ENCODE measurements at places on chromosomes 12 and 14.

- no peak for DNase-seq
Observed at GRCh38 chr12:11879306-11879705, 191.4 kb upstream of the BCL2L14 start.

DNA sequence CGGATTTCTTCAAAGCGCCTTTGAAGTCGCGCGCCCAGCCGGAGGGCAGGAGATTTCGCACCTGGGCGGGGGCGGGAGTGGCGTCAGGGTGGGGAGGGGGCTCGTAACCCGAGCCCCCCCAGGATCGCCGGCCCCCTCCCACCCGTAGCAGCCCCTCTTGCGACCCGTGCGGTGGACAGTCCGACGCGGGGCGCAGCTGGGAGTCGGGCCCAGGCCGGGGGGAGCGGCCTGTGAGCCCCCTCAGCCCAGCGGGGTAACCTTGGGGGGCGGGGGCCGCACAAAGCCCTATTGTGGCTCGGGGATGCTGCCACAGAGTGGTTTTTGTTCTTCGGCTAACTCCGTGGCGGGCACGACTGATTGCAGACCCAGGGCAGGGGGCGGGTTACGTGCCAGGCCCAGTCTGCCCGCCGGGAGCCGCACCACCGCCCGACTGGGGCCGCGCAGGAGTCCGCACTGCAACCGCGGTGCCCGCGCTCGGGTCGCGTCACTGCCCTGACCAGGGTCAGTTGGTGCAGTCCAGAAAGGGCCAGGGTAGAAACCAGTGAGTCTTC, 4.2 kb upstream of the AAAS start:
- DNase-seq = peak; percentile 23

DNA sequence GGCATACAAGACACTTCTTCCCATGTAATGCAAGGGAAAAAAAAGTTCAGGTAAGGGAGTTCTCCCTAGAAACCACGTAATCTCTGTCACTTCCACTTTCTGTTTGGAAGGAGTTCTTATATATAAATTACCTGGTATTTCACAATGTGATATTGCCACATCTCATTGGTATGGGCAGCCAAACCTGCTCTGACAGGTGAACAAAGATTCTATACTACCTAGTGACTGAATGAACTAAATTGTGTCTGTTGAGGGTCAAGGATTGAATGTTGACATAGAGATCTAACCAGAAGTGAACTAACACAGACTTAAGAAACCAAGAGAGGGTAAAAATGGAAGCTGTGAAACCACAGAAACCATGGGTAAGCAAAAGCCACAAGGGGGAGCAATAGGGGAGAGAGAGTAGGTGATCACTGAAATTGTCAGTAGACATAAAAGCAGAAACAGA, 161.3 kb downstream of the RPL10L start:
- no peak for DNase-seq

DNA sequence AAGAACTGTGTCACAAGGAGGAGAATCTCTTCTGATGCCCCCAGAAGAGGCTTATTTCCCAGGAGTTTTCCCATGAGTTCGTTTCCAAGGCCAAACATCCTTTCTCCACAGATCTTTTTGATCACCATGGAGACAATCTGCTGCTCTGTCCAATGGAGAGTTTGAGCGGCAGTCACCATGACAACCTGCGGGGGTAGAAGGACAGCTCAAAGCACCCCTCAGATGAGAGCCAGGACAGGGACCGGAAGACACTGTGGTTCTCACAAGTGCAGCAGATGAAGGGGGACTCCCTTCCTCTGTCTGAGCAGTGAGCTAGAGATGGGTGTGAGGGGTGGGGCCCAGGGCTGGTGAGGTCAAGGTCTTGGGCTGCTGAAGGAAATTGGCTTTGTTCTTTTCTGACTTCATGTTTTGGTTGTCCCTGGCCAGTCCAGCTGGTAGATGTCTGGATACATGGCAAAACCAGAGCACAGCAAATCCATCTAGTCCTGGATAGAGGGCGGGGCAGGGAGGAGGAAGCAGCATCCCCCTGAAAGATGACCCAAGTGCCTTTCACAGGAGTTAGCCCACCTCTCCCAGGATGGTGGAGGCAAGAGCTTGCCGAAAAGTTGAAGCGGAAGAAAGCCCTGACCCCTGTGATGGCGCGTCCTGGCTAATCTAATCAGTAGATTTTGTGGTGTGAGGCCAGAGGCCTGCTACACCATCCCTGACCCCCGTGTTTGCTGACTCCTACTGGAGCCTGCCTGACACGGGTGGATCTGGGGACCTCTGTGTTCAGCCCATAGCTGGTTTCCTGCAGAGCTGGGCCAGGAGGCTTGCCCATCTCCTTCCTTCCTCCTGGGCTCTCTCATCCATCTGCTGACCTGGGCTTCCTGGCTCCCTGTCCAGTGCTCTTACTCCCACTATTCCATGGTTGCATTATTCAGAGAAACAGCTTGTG, 24.4 kb downstream of the DHRS2 start:
- no peak for DNase-seq

DNA sequence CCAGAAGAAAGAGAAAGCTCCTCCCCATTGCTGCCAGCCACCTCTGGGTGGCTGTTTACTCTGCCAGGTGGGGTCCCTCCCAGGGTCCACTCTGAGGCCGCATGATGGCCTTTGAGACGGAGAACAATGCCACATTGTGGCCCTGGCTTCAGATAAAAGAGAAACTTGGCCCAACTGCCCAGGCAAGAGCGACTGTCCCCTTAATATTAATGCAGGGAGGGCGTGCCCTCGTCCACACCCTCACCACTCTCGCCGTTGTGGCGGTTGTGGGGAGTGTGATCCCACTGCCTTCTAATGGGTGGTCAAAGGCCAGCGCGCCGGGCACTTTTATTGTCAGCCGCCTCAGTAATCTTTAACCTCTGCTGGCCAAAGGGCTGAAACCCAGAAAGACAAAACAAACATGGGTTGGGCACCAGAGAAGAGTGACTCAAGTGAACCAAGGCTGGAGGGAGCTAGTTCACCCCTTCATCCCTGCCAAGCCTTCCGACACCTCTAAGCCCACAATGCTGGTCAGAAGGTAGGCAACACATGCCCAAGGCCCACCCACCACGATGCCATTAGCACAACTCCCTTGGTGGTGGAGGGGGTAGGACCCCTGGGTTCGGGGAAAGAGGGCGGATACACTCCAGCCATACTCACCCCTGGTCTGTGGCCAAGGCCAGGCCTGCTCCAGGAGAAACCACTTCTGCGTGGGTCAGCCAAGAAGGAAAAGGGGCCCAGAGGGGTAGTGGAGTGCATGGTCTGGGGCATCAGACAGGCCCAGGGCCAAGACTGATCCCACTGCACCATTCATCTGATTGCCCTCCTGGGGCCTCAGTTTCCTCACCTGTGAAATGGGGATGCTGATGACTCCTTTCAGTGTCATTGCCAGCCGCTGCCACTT, 44.5 kb upstream of the BCL11B start:
- DNase-seq = no peak

- DNase-seq = peak; percentile 7
Observed at GRCh38 chr12:14618983-14619382, 51.3 kb upstream of the PLBD1 start.

DNA sequence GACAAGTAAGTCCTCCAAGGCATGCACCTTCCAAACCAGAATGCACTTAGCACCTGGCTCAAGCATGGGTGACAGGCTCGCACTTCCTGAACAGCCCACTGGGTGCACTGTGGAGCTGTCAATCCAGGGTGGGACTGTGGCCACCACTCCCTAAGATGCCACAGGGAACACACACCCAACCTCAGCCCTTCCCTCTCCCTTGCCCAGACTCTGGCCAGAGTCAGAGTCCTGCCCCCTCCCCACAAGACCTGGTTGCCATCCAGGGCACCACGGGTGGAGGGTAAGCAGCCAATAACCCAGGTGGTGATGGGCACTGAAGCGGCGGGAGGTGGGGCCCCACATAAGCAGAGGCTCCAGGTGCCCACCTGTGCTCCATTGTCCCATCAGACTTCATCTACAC, 160.6 kb downstream of the MYRFL start:
- no peak for DNase-seq

DNA sequence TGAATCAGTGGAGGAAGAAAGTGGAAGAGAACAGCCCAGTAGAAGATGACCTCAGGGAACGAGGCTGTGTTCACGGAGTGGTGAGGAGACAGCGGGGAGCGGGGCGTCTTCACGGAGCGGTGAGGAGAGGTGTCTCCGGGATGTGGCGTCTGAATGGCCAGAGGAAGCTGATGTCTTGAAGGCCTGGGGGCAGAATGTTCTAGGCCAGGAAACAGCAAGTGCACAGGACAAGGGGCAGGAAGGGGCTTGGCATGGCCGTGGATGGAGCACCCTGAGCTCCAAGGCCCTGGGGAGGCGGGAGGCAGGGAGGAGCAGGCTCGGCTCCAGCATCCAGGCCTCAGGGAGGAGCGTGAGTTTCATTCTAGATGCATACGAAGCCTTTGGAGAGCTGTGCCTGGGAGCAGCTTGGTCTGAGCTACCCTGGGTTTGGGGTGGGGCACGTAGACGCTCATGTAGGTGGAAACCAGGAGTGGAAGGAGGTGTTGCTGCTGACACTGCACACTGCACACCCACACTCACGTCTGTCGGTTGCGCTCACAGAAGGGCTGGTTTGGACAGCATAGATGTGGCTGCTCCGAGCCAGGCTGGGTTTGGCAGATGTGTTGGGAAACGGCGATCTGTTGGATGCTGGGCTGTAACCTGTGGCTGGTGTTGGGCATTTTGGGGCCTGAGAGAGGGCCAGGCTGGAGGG, 131.6 kb downstream of the ADGRD1 start:
- no peak for DNase-seq

DNA sequence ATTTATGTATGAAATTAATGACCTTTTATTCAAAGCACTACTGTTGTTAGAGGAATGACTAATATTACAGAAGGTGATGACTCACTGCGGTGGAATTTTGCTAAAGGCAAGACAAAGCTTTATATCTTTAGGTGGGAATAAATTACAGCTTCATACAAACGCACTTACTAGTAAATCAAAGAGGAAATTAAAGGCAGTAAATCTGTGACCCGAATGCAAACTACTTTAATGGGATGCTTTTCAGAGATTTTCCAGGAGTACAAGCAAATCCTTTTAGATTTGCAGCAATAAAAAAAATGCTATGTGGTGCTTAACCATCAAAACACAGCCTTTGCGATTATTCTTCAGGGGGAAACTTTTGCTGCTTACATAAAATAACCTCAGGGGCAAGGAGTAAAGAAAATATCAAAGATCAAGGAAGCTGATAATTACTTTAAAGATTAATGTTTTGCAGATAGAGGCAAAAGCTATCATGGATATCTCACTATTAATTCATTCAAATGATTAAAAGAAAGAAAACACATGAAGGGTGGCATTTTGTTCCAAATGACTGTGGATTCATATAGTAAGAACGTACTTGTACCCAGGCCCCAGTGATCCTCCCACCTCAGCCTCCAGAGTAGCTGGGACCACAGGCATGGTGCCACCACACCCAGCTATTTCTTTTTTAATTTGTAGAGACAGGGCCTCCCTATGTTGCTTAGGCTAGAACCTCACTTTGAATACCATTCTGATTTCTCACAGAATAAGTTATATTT, 98.9 kb downstream of the DENND5B start:
- DNase-seq = no peak

DNA sequence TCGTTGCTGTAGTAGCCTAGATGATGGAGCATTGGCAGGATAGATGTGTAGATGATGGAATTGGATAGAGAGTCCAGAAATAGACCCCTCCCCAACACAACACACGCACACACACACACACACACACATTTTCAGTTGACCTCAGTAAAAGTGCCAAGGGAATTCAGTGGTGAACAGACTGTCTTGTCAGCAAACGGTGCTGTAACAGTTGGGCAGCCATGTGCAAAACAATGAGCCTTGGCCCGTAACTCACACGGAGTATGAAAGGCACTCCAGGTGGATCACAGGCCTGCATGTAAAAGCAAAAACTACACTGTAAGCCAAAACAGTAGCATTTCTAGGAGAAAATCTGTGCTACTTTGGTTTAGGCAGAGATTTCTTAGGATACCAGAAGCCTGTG, 87.8 kb downstream of the DDX51 start:
- no peak for DNase-seq

DNA sequence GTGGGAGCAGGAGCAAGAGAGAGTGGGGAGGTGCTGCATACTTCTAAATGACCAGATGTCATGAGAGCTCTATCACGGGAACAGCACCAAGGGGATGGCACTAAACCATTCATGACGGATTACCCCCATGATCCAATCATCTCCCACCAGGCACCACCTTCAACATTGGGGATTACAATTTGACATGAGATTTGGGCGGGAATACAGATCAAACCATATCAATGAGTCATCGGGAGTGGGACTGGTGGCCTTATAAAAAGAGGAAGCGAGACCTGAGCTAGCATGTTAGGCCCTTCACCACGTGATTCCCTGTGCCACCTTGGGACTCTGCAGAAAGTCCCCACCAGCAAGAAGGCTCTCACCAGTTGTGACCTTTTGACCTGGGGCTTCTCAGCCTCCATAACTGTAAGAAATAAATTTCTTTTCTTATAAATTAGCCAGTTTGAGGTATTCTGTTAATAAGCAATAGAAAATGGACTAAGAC, 28.7 kb downstream of the COX8C start:
- DNase-seq = no peak

DNA sequence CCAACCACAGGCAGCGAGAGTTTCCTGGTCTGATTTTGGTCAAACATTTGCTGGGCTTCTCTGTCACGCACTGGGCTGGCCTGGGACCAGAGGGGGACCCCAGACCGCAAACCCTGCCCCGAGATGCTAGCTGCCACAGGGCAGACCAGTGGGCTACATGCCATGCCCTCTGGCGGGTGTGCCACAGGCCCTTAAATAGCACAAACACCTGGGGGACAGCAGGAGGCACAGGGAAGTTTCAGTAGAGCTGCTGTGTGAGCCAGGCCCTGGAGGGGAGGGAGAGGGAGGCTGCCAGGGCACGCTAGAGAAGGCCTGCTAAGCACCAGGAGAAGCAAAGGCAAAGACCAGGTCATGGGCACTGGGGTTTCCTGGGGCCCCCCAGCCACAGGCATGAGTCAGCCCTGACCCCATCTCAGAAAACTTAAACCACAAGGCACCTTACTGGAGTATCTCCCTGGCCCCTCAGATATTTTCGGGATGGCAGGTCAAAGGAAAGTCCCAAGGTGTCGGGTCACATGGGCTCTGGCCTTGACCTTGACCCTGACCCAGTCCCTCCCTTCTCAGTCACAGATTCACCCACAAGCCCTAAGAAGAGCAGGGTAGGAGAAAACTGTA, 29.2 kb downstream of the ITPK1 start:
- no peak for DNase-seq

- DNase-seq = no peak
Observed at GRCh38 chr14:88340357-88340756, 17.3 kb upstream of the KCNK10 start.

DNA sequence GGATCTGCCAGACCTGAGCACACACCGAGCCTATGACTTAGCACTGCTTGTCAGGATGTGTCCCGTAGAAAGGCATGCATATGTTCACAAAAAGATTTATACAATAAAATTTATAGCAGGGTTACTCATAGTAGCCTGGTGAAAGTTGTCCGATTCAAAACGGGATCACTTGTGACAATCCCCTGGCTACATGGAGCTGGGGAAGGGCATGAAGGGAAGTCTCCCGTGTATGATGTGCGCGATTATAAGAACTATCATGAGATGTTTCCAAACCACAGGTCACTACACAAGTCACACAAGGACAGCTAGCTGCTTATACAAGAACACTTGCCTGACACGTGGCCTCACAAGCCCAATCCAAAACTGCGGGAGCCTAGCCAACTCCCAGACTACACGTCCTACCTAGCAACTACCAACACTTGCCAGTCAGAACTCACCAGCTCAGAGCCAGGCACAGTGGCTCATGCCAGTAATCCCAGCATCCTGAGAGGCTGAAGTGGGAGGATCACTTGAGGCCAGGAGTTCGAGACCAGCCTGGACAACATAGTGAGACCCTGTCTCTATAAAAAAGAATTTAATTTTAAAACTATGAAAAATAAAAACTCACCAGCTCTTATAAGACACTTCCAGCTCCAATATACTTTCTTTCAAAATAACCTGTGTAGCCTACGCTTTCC, 7.5 kb upstream of the CDCA4 start:
- DNase-seq = no peak
